ENCODE measurements at places on chromosomes 11 and 22. TPM values are rescaled to one million over a fixed set of nuclear protein-coding genes. Genes with fewer than 3 reads are reported as not detected.

DNA sequence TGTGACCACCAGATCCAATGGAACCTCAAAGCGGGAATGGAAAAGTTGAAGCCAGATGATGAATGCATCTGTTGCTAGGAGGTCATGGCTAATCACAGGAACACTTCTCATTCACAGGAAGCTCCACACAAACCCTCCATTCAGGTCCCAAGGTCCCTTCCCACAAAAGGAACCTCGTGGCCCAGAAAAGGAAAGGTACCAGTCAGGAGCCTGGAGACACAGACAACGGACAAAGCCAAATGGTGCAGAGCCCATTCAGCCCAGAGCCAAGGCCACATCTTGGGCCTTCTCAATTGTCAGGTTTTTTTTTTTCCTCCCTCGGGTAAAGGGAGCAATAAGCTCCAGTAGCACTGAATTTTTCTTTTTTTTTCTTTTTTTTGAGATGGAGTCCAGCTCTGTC is 87.0 kb downstream of the FAM168A start:
- no peaks in the 10 kb centered on the region for H3K27me3 ChIP-seq
- no peaks in the 10 kb centered on the region for H3K36me3 ChIP-seq
- no peak overlapping the region for H3K27ac ChIP-seq
- DNase-seq: no peak

GRCh38 chr11:112975493-112975892 is 14.3 kb downstream of the NCAM1 start:
- no peak for DNase-seq
- H3K27ac ChIP-seq: no peak overlapping the region
- H3K27me3 ChIP-seq: peaks cover 3% of the 10 kb centered on the region
- H3K36me3 ChIP-seq: no peaks in the 10 kb centered on the region
- no peaks in the 10 kb centered on the region for H3K4me1 ChIP-seq

DNA sequence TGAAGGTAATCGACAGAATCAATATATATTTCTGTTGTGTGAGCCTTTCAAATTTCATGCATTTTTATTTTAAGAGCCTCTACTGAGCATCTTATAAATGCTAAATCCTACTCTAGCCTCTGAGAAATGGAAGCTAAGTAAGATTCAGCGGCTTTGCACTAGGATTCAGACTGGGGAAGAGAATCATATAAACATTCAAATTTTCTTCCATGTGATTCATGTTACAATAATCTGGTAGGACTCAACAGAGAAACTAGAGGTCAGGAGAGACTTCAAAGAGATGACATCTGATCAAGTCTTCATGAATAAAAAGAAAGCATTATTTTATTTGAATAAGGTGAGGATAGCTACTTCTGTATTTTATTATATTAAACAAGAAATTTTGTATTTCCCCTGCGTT is 538.9 kb downstream of the DLG2 start:
- no peaks in the 10 kb centered on the region for H3K36me3 ChIP-seq
- DNase-seq: no peak
- H3K4me1 ChIP-seq: no peaks in the 10 kb centered on the region
- no peak overlapping the region for H3K27ac ChIP-seq

DNA sequence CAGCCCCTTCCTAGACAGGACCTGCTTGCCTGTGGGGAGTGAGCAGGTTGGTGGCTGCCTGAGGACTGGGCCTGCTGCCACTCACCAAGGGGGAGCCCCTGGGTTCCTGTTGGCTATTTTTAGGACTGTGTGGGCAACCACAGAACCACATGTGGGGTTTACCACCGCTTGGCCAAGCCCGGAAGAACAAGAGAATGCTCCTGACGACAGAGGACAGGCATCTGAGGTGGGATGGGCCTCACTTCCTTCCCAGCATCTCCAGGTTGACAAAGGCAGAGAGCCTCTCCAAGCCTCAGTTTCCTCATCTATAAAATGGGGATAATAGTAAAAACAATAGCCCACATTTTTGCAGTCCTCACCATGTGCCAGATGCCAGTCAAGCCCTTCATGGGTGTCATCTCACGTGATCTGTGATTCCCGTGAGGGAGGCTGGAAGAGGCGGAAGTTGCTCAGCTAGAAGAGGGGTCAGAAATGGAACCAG is 43.6 kb downstream of the LRRC32 start:
- no peak for DNase-seq
- H3K36me3 ChIP-seq: no peaks in the 10 kb centered on the region
- H3K27ac ChIP-seq: no peak overlapping the region

DNA sequence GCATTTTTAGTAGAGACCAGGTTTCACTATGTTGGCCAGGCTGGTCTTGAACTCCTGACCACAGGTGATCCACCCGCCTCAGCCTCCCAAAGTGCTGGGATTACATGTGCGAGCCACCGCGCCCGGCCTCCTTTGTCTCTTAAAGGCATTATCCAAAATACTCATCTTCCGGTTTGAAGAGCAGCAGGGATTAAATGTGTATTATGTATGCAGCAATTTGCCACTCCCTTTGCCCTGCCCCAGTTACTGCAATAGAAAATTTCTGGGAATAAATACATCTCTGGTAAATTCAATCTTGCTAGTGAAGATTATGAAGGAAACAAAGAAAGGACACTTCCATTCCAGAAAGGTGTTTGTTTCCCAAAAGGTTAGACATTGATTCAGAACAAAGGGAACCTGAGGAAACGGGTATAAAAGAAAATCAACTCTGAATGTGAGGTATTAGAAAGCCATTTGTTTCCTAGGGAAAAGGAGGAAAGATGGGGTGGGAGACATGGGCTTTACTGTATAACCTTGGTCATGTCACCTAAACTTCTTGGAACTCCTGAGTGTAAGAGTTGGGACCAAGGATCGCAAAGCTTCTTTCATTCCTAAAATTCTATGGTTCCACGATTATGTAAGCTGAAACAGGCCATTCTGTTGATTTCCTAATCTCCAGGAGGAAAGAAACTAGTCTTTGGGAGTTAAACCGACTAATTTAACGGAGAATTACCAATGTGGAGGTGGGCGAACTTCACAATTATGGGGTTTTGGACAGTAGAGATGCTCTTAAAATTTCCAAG is 959 bp upstream of the HIPK3 start:
- no peaks in the 10 kb centered on the region for H3K36me3 ChIP-seq
- no peaks in the 10 kb centered on the region for H3K27me3 ChIP-seq
- peak overlapping the region; percentile 100 for H3K27ac ChIP-seq
- H3K4me3 ChIP-seq: peak overlapping the region; percentile 94
- H3K4me1 ChIP-seq: peaks cover 20% of the 10 kb centered on the region

- peak within 1 kb of the TSS; percentile 28 for H3K4me3 ChIP-seq
- no peaks in the 10 kb centered on the region for H3K36me3 ChIP-seq
- no peak within 1 kb of the TSS for H3K27ac ChIP-seq
- DNase-seq: peak; percentile 60
- no peaks in the 10 kb centered on the region for H3K4me1 ChIP-seq
- H3K27me3 ChIP-seq: peaks cover 17% of the 10 kb centered on the region
These were observed at the start of gene FAT3 for GRCh38 chr11:92224407-92225124. TSS of gene FAT3 (plus strand) at chr11:92224818. CDS start at chr11:92352113, 127,295 bp downstream.

GRCh38 chr11:14454861-14455632 is 44.6 kb downstream of the COPB1 start:
- H3K4me1 ChIP-seq: no peaks in the 10 kb centered on the region
- DNase-seq: no peak
- H3K27ac ChIP-seq: no peak overlapping the region
- no peaks in the 10 kb centered on the region for H3K36me3 ChIP-seq

GRCh38 chr11:33875621-33876294 is 16.1 kb downstream of the LMO2 start:
- H3K27ac ChIP-seq: no peak overlapping the region
- H3K36me3 ChIP-seq: no peaks in the 10 kb centered on the region
- no peaks in the 10 kb centered on the region for H3K4me1 ChIP-seq
- H3K4me3 ChIP-seq: no peak overlapping the region
- no peak for DNase-seq

- DNase-seq: no peak
- H3K36me3 ChIP-seq: no peaks in the 10 kb centered on the region
- H3K27me3 ChIP-seq: no peaks in the 10 kb centered on the region
- H3K4me3 ChIP-seq: no peak overlapping the region
- H3K27ac ChIP-seq: no peak overlapping the region
- no peaks in the 10 kb centered on the region for H3K4me1 ChIP-seq
These were observed 73.8 kb upstream of the PARVA start for GRCh38 chr11:12303421-12304149.

DNA sequence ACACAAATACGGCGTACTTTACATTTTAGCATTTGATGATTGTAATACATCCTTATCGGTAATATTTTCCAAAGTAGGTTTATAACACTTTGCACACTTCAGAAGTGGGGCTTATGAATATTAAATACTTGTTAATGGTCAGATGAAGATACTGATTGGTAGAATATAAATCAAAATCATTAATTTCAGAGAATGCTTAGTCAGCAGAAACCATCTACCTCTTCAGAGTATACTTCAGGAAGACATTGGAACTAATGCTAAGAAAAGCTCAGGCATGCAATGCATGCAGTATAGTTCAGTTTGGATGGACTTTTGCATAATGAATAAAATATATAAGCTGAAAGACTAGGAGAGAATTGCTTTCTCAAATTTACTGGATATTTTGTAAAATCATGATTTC is 19.7 kb upstream of the TECTA start:
- DNase-seq: no peak
- no peak overlapping the region for H3K27ac ChIP-seq
- no peaks in the 10 kb centered on the region for H3K36me3 ChIP-seq
- H3K4me1 ChIP-seq: no peaks in the 10 kb centered on the region
- H3K27me3 ChIP-seq: no peaks in the 10 kb centered on the region
- H3K4me3 ChIP-seq: no peak overlapping the region

- H3K27me3 ChIP-seq: no peaks in the 10 kb centered on the region
- peak overlapping the region; percentile 90 for H3K4me3 ChIP-seq
- H3K4me1 ChIP-seq: peaks cover 17% of the 10 kb centered on the region
- no peak overlapping the region for H3K27ac ChIP-seq
These were observed 1.3 kb downstream of the EIF3M start for GRCh38 chr11:32584921-32585320.

- H3K27me3 ChIP-seq: no peaks in the 10 kb centered on the region
- no peak for DNase-seq
- no peaks in the 10 kb centered on the region for H3K36me3 ChIP-seq
- no peak overlapping the region for H3K4me3 ChIP-seq
These were observed 53.8 kb upstream of the AMPD3 start for GRCh38 chr11:10401256-10401655.

DNA sequence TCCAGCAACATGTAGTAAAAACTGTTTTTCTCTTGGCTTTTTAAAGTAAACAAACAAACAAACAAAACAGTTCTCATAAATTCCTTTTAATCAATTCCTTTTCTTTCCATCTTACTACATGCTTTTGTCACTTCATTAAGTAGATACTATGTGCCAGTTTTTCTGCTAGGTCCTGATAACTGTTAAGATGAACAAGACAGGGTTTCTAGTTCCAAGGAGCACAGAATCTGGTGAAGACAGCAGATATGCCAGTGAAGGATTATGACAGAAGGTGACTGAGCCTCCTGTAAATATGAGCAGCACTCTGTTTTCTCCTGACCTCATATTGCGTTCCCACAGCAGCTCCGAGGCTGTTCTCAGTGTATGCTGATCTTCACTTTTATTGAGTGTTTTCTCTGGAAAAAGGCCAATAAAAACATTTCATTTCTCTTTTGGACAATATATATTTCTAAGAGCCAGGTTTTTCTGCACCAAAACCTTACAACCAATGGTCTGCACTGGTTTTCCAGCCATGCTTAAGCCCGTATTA is 45.8 kb downstream of the HEPHL1 start:
- H3K27me3 ChIP-seq: peaks cover 4% of the 10 kb centered on the region
- no peaks in the 10 kb centered on the region for H3K36me3 ChIP-seq
- no peak overlapping the region for H3K4me3 ChIP-seq
- no peaks in the 10 kb centered on the region for H3K4me1 ChIP-seq
- no peak overlapping the region for H3K27ac ChIP-seq

DNA sequence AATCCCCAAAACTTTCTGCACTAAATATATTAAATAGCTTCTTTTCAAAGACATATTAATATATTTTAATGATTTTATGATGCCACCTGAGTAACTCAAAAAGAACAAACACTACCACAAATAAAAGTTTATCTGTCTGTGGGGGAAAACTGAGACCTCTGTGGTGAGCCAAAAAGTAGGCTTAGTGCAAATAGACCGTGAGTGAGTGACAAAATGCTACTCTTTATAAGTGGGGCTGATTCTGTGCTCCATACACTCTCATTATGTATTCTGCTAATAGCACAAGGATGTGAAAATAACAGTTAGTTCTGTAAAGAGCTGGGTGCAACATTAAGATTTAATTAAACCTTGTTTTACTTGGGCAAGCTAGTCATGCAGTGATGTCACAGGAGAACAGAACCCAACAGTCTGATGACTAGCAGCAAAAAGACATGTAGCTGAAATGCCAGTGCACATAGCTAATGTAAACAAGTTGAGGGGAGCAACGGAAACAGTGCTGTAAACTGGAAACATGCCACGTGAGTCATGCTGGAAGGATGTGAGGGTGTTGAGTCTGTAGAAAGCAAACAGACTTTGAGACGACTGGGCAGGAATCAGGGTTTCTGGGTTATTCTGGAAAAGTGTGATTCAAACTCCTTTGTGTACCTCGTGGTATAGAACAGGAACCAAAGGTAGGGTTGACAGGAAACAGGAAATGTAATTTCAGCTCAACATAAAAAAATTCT is 1130.4 kb downstream of the LRRC4C start:
- H3K27ac ChIP-seq: peak overlapping the region; percentile 34
- no peak overlapping the region for H3K4me3 ChIP-seq
- no peaks in the 10 kb centered on the region for H3K4me1 ChIP-seq
- H3K36me3 ChIP-seq: no peaks in the 10 kb centered on the region

- no peaks in the 10 kb centered on the region for H3K27me3 ChIP-seq
- no peak for DNase-seq
- no peak overlapping the region for H3K4me3 ChIP-seq
- H3K36me3 ChIP-seq: no peaks in the 10 kb centered on the region
- no peaks in the 10 kb centered on the region for H3K4me1 ChIP-seq
These were observed 44.4 kb upstream of the DAGLA start for GRCh38 chr11:61635787-61636186.

- peaks cover 52% of the 10 kb centered on the region for H3K4me1 ChIP-seq
- no peaks in the 10 kb centered on the region for H3K36me3 ChIP-seq
- peak; percentile 79 for DNase-seq
- H3K27me3 ChIP-seq: no peaks in the 10 kb centered on the region
- no peak overlapping the region for H3K4me3 ChIP-seq
These were observed 24.1 kb upstream of the CHKA start for GRCh38 chr11:68145120-68145866.

- H3K4me1 ChIP-seq: no peaks in the 10 kb centered on the region
- no peak for DNase-seq
- H3K36me3 ChIP-seq: no peaks in the 10 kb centered on the region
- H3K27ac ChIP-seq: no peak overlapping the region
- no peaks in the 10 kb centered on the region for H3K27me3 ChIP-seq
- H3K4me3 ChIP-seq: no peak overlapping the region
These were observed 186.7 kb downstream of the CADM1 start for GRCh38 chr11:115317277-115318185.

GRCh38 chr11:107691000-107691750 is 20.7 kb downstream of the SLN start:
- H3K4me3 ChIP-seq: no peak overlapping the region
- H3K36me3 ChIP-seq: no peaks in the 10 kb centered on the region
- peaks cover 6% of the 10 kb centered on the region for H3K27me3 ChIP-seq
- no peak overlapping the region for H3K27ac ChIP-seq

- H3K4me1 ChIP-seq: peaks cover 24% of the 10 kb centered on the region
- H3K4me3 ChIP-seq: peak overlapping the region; percentile 97
- no peaks in the 10 kb centered on the region for H3K36me3 ChIP-seq
- H3K27me3 ChIP-seq: no peaks in the 10 kb centered on the region
These were observed 849 bp downstream of the TCF20 start for GRCh38 chr22:42269432-42270175.

The OR51E1 gene
- total RNA-seq: not detected

The RTN4RL2 gene
- 1.3 TPM for total RNA-seq

The POU2AF3 gene
- 4.7 TPM for total RNA-seq

The SMTNL1 gene
- not detected for total RNA-seq

The PRRG4 gene
- total RNA-seq: 2.1 TPM
